Upper lobe of right lung (tissue), 1 donor: ENCODE measurements at places on chromosomes 16 and 17.

DNA sequence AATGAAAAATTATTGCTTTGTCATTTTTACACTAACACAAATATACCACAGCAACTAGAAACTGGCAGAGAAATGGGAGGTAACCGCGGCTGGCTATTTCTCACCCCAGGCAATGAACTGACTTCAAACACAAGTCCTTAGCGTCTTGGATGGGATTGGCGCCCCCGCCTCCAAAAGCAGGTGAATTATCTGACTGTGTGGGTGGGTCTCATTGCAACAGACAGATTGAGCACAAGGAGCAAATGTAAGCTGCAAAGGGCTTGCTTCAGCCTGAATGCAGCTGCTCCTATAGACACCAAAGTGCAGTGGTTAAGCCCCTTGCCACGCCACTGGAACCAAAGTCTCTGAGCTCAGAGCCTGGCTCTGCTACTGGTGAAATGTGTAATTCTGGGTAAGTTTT, 225.0 kb downstream of the XYLT1 start:
- H3K36me3 ChIP-seq: no peaks in the 10 kb centered on the region
- H3K4me3 ChIP-seq: no peak overlapping the region
- H3K27ac ChIP-seq: no peak overlapping the region
- no peaks in the 10 kb centered on the region for H3K27me3 ChIP-seq

GRCh38 chr17:48795444-48796162, 21.4 kb downstream of the TTLL6 start:
- peaks cover 3% of the 10 kb centered on the region for H3K4me1 ChIP-seq
- H3K4me3 ChIP-seq: no peak overlapping the region
- H3K27ac ChIP-seq: no peak overlapping the region

DNA sequence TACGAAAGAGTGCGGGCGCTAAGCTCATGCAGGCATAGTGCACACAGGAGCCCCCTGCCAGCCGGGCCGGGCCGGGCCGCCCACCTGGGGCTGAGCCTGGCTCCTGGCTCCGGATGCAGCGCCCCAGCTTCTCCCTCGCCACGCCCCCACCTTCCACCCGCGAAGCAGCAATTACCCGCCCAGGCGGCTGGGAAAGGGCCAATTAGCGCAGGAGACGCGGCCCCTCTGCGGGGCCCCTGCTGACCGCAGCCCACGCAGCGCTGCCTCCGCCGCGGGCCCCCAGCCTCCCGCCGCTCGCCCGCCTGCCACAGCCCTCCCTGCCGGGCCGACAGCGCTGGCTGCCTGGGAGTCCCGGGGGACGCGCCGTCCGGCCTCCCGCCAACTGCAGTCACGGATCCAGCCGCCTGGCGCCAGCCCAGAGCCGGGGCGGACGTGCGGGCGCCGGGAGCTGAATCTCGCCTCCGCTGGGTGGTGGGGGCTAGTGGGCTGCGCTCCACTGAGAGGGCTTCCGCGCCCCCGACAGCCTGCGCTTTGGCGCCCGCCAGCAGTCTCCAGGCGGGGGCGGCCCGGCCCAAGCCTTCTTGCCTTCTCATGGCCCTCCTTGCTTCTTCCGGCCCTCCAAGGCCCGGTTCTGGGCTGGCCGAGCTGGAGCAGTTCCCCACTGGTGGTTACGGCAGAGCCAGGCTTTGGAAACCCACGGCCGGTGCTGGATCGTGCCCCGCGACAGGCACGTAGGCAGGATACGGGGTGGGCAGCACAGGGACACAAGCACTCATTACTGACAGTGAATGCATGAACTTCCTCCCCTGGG, 14.9 kb upstream of the CBFB start:
- H3K36me3 ChIP-seq: no peaks in the 10 kb centered on the region
- no peaks in the 10 kb centered on the region for H3K27me3 ChIP-seq
- H3K27ac ChIP-seq: peak overlapping the region; percentile 51
- H3K4me3 ChIP-seq: peak overlapping the region; percentile 56
- H3K4me1 ChIP-seq: peaks cover 5% of the 10 kb centered on the region

DNA sequence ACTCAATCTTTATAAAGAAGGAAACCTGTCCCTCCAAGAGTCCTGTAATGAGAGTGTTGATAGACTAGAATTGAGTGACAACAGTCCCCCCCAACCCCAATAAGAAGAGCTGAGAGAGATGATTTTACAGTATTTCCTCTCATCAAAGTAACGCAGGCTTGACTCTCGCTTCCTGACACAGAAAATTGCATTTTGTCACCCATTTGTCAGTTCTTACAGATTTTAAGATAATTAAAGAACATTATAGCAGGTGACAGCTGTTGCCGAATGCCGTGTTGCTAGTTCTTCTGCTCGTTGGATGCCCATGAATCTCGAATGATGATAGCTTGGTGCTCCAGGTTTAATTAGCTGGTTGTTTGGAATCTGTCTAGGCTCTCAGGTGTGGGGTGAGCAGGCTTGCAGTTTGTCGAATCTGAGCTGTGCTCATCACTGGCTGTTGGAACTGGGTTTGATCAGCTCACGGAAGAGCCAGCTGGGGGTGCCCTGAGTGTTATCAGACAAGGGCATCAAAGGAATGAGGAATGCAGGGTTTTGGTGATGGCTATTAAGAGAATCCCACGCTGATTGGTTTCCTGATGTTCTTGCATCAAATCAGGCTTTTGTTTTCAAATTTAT, 84.8 kb upstream of the CPHXL start:
- no peaks in the 10 kb centered on the region for H3K27me3 ChIP-seq
- no peak overlapping the region for H3K4me3 ChIP-seq
- H3K36me3 ChIP-seq: no peaks in the 10 kb centered on the region
- H3K4me1 ChIP-seq: no peaks in the 10 kb centered on the region
- H3K27ac ChIP-seq: no peak overlapping the region
- DNase-seq: no peak

DNA sequence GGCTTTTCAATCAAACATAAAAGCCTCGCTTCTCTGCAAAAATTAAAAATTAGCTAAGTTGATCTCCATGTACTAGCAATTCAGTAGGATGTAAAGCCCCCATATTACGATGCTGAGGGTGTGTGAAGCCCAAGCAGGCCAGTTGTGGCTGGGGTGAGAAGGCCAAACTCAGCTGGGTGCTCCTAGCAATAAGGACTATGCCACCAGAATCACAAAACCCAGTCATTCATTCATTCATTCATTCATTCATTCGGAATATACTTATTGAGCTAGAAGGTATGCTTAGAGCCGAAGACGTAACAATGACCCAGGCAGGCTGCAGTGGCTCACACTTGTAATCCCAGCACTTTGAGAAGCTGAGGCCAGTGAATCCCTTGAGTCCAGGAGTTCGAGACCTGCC, 3.9 kb upstream of the CRYBA1 start:
- no peaks in the 10 kb centered on the region for H3K27me3 ChIP-seq
- no peak overlapping the region for H3K4me3 ChIP-seq
- H3K27ac ChIP-seq: no peak overlapping the region
- H3K36me3 ChIP-seq: no peaks in the 10 kb centered on the region
- peaks cover 8% of the 10 kb centered on the region for H3K4me1 ChIP-seq
- DNase-seq: no peak

GRCh38 chr16:12976936-12977335, 75.5 kb downstream of the SHISA9 start:
- H3K36me3 ChIP-seq: no peaks in the 10 kb centered on the region
- no peaks in the 10 kb centered on the region for H3K4me1 ChIP-seq
- no peak overlapping the region for H3K27ac ChIP-seq
- no peak overlapping the region for H3K4me3 ChIP-seq
- DNase-seq: no peak

DNA sequence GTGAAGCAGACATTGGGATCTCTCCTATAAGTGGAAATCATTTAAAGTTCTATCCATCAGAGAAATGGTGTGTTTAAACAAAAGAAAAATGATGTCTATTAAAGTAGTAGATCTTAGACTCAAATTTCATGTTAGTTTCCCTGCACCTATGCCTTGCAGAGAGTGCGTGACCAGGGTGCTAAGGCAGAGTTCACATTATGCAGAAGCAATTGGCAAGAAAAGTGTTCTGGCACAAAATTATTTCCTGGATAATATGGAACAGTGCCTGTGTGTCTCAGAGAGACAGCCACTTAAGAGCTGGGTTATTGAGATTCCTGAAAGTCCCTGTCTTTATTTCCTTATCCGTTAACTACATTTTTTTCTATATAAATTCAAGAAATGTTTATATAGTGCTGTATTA, 457.0 kb downstream of the CDH8 start:
- H3K27ac ChIP-seq: no peak overlapping the region
- no peak overlapping the region for H3K4me3 ChIP-seq
- no peaks in the 10 kb centered on the region for H3K4me1 ChIP-seq
- DNase-seq: no peak
- H3K36me3 ChIP-seq: no peaks in the 10 kb centered on the region

- no peak overlapping the region for H3K27ac ChIP-seq
- DNase-seq: no peak
- H3K36me3 ChIP-seq: no peaks in the 10 kb centered on the region
- H3K4me3 ChIP-seq: no peak overlapping the region
Observed at GRCh38 chr17:6427279-6427781, 7.6 kb downstream of the AIPL1 start.

- H3K36me3 ChIP-seq: no peaks in the 10 kb centered on the region
- H3K27me3 ChIP-seq: peaks cover 18% of the 10 kb centered on the region
- no peak within 1 kb of the TSS for H3K27ac ChIP-seq
- H3K4me3 ChIP-seq: peak within 1 kb of the TSS; percentile 46
Observed at GRCh38 chr16:67164599-67165061, at the start of gene HSF4. TSS of gene HSF4 (plus strand) at chr16:67164745. CDS start at chr16:67164812, 67 bp downstream.

GRCh38 chr17:80971704-80972304, 19.8 kb upstream of the CHMP6 start:
- peaks cover 21% of the 10 kb centered on the region for H3K4me1 ChIP-seq
- no peak for DNase-seq
- H3K27ac ChIP-seq: no peak overlapping the region
- peaks cover 20% of the 10 kb centered on the region for H3K27me3 ChIP-seq
